ENCODE measurements at places on chromosomes 1 and 21. TPM values are rescaled to one million over a fixed set of nuclear protein-coding genes. Genes with fewer than 3 reads are reported as not detected.

DNA sequence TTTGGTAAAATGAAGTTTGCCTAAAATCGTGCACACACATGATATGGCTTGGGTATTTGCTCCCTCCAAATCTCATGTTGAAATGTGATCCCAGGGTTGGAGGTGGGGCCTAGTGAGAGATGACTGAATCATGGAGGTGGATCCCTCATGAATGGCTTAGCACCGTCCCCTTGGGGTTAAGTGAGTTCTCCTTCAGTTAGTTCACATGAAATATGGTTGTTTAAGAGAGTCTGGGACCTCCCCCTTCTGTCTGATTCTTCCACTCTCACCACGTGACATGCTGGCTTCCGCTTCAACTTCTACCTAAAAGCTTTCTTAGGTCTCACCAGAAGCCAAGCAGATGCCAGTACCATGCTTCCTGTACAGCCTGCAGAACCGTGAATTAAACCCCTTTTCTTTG lies 58.4 kb downstream of the SIPA1L2 start:
- DNase-seq, result peak; percentile 75

GRCh38 chr1:172386046-172386445 lies 34.4 kb upstream of the C1orf105 start:
- DNase-seq, result no peak

Gene MPL
- total RNA-seq, result not detected

GRCh38 chr21:45078877-45079281 lies 4.5 kb downstream of the ADARB1 start:
- peak; percentile 56 for DNase-seq

- DNase-seq, result no peak
These were observed 10.3 kb downstream of the INSRR start for GRCh38 chr1:156848461-156849150.

- DNase-seq, result peak; percentile 32
These were observed 15.1 kb upstream of the ADORA1 start for GRCh38 chr1:203112475-203112874.

GRCh38 chr1:156236164-156236563 lies 5.8 kb upstream of the BGLAP start:
- DNase-seq, result no peak

Gene MTARC2
- total RNA-seq, result 1.1 TPM
